Colonic mucosa (tissue), 4 donors: ENCODE measurements at places on chromosomes 1 and 21. TPM values are rescaled to one million over a fixed set of nuclear protein-coding genes. Genes with fewer than 3 reads are reported as not detected.

MASP2 gene
- total RNA-seq, result 0.32 TPM

DNA sequence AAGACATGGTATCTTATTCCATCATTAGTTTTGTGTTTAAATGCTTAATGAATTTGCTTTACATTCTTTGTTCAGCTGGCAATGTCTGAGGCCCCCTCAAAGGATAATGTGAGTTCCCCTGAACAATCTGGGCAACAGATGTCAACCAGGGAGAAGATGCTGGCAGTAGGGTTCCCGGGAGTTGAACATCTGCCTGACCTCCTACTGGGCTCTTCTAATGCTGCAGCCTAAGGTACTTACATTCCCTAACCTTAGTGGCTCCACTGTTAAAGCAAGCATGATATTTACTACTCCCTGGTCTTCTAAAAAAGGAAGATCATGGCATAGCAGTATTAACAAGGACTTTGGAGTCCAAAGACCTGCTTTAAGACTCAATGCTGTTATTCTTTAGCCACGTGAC, 574.9 kb upstream of the NR5A2 start:
- no peak for DNase-seq

DNA sequence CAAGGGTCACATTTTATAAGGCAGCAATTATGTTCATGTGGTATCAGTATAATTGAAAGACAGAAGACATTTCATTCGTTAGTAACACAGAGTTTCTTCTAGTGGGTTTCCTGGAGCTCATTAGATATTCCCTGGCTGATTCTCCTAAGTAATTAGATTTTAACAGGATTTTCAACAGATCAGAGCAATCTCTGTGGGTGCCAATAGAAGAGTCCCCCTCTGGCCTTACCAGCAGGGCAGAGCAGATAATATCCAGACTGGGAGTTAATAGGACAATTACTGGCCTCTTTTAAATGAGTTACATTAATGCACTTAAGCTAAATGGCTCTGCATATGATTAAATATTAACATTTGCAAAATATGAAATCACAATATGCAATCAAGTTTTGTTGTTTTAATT, 74.2 kb upstream of the FOXD3 start:
- DNase-seq, result no peak

DNA sequence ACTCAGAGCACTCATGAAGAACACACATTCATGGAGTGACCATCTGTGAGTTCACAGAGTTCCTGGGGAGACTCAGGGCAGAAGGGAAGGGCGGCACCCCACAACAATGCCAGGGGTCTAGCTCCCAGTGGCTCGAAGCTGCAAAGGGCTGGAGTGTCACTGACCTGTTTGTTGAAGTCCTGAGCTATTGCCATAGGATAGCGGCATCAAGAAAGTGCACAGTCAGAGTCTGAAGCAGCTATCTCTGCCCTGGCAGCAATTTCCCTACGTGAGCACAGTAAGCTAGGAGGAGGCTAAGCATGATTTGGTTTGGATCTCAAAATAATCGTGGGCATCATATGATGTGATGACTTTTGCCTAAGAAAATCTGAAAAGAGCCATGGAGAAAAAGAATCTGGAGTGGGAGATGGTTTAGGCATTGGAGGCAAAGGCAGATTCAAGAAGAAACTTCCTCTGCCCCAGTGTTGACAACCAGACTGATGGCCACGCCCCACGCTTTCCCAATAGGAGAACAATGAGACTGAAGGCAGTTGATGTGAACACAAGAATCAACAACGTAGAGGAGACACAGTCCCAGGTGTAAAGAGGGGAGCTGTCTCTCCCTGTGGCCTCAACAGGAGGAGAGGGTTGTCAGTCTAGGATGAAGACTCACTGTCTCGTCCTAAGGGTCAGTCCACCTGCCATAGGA, 100.0 kb upstream of the SLC25A33 start:
- DNase-seq, result peak; percentile 40

DNA sequence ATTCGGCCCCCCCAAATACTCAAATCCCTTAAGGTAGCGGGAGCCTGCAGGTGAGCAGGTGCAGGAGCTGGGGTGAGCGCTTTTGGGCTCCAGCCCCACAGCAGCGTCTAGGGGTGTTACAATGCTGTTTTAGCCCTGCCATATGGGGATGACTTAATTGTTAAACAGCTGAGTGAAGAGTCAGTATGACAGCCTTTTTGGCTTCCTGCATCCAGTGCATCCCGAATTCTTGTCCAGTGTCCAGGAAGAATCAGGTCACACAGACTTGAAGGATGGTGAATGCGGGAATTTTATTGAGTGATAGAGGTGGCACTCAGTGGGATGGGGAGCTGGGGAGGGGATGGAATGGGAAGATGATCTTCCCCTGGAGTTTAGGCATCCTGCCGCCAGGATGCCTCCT, 30.4 kb upstream of the HHAT start:
- DNase-seq, result no peak

- DNase-seq, result no peak
Observed at GRCh38 chr1:24266998-24267397, 52.2 kb upstream of the GRHL3 start.

- DNase-seq, result no peak
Observed at GRCh38 chr1:219574484-219575087, 38.3 kb downstream of the ZC3H11B start.

DNA sequence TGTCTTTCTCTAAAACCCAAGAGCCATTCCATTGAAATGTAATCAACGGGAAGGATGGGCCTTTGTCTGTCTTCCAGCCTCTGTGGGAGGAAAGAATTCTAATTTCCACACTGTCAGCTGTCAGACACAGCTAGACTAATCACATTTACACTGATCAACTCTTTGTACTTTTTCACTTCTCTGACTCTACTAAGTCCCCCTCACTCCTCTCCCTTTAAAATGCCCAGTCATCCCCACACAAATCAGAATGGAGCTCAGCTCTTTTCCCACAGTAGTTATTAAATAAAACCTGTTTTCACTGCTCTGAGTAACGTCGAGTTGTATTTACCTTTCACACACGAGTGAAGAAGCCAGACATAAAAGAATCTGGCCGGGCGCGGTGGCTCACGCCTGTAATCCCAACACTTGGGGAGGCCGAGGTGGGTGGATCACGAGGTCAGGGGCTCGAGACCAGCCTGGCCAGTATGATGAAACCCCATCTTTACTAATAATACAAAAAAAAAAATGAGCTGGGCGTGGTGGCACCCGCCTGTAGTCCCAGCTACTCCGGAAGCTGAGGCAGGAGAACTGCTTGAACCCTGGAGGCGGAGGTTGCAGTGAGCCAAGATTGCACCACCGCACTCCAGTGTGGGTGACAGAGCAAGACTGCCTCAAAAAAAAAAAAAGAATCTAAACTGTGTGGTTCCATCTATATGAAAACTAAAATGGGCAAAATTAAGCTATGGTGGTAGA, 13.3 kb downstream of the ZBTB8OS start:
- no peak for DNase-seq

GRCh38 chr1:19342062-19342750, 30.1 kb downstream of the SLC66A1 start:
- no peak for DNase-seq

- no peak for DNase-seq
Observed at GRCh38 chr1:238677567-238677966, 708.8 kb upstream of the CHRM3 start.

- no peak for DNase-seq
Observed at GRCh38 chr1:174871886-174872285, 127.9 kb upstream of the CACYBP start.

DNA sequence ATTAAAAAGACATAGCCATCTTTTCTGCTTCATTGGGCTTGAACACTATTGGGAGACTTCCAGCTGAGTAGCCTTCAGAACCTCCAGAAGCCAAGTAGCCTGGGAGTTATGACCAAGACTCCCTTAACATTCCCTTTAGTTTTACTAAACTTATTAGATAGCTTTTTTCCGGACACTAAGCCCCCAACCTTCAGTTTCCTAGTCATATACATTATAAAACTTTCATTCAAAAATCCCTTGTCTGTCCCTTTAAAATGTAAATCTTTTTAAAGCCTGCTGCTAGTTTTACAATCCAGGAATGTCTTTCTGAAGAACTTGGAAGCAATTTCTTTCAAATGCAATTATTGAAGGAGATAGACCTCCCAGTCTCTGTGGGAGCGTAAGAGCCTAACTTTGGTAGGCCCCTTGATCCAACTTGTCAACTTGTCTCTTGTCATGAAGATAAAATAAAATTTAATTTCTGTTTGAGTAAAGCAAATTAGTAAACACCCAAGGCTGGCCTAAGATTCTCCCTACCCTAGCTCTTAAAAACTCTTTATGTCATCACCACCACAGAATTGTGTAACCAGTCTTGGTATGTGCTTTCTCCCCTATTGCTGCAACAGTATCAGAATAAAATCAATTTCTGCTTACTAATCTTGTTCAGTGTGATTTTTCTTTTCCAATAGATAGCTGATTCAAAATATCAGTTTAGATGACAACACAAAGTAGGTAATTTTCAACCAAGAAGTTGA, 796.2 kb downstream of the PLA2G4A start:
- DNase-seq, result no peak

GRCh38 chr21:41338455-41338854, 21.9 kb downstream of the FAM3B start:
- DNase-seq, result no peak

DNA sequence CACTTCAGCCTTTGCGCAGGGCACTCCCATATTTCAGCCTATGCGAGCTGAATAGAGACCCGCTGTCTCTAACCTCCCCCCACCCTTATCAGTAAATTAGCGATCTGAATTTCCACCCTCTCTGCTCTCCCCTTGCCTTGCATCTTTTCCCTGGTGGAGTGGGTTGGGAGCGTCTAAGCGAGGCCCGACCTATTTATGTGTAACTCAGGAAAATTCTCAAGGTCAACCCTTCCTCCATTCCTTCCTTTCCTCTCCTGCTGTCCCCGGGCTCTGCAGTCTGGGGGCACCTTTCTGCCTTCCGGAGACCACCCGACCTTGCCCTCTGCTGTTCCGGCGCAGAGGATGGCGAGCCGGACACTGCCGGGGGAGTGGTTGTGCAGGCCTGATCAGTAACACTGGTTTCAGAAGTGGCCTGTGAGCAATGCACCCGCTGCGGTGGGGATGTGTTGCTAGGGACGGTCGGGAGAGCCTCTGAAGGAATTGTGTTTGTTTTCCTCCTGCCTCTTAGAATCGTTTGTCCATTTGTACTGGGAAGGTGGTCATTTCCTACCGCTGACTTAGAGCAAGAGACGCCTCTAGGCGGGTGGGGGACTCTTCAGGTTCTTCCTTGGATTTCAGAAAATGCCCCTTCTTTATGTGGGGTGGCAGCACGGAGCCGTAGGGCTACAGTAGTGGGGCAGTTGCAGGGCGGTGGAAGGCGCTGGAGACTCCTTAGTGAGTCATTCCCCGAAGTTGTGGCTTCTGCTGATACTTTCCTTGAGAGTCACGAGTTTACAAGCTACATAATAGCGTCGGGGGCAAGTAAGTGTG, 513 bp downstream of the MGST3 start:
- peak; percentile 64 for DNase-seq

GRCh38 chr1:15410223-15410883, 665 bp downstream of the EFHD2 start:
- DNase-seq, result no peak

DNA sequence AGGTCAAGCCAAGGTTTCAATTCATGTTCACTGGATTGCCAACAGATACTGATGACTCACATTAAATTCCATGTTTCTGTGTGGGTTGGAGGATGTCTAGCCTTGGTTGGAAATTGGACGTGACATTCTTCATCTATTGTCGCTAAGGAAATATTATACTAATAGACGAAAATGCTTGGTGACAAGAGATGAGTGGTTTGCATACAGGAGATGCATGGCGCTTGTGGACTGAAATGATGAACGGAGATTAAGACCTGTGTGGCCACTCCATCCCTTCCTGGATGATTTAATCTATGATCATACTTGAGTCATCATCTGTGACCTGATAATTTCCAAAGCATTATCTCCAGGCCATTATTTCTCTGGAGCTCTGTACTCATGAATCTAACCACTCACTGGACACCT, 97.0 kb upstream of the CD34 start:
- no peak for DNase-seq

DNA sequence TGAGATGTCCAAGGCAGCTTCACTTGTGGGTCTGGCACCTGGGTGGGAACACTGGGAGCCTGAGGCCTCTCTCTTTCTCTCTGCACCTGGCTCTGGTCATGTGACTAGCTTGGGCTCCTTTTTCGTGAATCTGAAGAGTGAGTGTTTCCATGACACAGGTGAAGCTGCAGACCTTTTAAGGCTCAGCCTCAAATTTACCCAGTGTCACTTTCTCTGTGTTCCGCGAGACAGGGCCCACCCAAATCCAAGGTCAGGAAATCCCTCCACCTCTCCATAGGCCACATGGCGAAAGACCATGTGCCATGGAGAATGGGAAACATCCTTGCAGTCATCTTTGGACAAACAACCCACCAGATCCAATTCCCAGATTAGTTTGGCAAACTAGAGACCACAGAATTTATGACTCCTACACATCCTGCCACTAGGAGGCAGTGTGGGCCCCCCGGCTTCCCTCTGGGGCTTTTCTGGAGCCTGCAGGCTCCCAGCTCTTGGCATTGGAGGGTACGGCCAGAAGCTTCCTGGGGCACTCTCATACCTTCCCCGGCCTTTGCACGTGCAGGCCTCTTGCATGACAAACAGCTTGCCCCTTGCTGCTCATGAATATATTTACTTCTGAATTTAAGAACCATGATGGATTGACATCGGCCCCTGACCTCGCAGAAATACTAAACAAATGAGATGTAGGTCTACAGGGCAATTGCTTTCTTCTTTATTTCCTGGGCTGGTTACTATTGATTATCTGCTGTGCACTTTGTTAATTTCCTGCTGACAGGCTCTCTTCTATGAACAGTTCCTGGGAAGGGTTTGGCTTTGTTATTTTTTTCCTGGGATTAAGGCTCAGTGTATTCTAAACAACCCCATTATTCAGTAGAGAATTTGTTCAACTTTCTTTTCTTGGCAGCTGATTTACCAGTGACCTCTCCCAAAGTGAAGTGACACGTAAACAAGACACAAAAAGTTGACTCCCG, 180.7 kb downstream of the KAZN start:
- peak; percentile 48 for DNase-seq

DNA sequence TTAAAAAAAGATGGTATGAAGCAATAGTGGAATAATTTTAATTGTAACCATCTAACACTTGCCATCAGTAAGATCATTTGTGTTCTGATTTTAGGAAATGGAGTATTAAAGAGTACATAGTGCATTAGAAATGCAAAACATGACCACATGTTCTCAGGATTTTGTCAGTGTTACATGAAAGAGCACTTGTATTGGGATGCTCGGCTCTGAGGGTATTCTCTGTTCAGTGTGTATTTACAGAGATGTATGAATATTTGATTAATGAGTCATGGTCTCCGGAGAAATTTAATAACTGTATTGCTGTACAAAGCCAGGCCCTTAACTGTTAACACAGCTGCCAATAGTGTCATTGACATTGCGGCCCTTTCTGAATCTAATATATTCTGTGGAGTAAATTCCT, 91.7 kb downstream of the ATG4C start:
- no peak for DNase-seq

DNA sequence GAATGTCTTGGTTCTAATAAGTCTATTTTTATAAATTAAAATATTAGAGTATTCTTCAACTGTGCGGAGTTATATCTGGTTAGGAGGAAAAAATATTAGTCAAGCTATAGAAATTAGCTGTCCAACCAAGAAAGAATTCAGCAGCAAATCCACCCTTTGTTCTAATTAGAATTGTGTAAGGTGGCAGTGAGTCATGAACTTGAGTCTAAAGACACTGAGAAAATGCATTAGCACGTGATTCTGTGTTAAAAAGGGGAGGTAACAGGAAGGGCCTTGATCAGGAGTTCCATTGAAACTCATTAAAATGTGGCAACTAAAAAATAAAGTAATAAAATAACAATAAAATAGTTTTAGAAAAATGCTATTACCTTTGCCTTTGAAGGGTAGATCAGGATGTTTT, 398.2 kb upstream of the RGS18 start:
- no peak for DNase-seq

GRCh38 chr1:1687846-1688245, 4.7 kb downstream of the SLC35E2B start:
- no peak for DNase-seq
